Heart right ventricle (tissue), 16 donors: ENCODE measurements at places on chromosomes 3 and 15. TPM values are rescaled to one million over a fixed set of nuclear protein-coding genes. Genes with fewer than 3 reads are reported as not detected.
A peak's percentile ranks its signal among the peaks of the same experiment; 100 is the strongest.

GRCh38 chr3:42001777-42002176 lies 39.9 kb upstream of the ULK4 start:
- no peak for DNase-seq

GRCh38 chr3:56189536-56189935 lies 278.7 kb downstream of the ERC2 start:
- no peak for DNase-seq

FAM81A gene
- 6.0 TPM for total RNA-seq

DNA sequence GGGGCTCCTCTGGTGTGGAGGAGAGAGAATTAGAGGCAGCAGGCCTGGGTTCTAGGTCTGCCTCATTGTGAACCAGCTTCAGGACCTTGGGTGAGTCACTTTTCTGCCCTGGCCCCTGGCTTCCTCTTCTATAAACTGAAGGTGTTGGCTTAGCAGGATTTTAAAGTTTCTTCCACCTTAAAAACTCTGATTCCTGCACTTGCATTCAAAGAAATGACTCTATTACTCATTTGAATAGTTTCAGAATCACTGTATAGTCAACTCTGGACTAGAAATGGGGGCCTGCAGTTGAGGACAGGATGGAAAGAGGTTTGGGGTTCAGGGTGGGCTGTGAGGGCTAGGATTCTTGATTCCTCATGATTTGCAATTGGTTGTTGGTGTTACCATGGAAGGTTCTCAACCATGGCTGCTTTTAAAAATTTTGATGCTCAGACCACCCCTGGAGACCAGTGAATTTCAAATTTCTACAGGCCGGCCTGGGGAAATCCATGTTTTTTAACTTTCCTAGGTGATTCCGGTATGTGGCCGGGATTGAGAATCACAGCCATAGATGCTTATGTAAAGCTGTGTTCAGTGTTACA lies 19.9 kb downstream of the SMAD3 start:
- DNase-seq: no peak

- no peak for DNase-seq
Measured at GRCh38 chr3:60262546-60262945, 988.7 kb downstream of the FHIT start.

- no peak for DNase-seq
Measured at GRCh38 chr3:141440942-141441341, 45.9 kb upstream of the RASA2 start.

- DNase-seq: no peak
Measured at GRCh38 chr3:42012383-42012934, 50.6 kb upstream of the ULK4 start.

DNA sequence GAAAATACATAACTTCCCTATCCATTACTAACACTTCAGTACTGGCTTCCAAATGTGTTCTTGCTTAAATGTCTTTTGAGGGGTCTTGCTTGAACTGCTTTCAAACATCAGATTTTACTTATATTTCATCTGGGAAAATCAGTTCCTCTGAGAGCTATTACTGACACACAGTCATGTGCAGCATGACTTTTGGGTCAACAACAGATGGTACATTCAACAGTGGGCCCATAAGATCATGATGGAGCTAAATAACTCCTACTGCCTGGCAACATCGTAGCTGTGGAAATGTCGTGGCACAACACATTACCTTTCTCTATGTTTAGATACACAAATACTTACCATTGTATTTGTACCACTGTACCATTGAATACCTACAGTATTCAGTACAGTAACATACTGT lies 43.8 kb downstream of the WWTR1 start:
- no peak for DNase-seq

CLDND1 gene
- 58.1 TPM for total RNA-seq

GRCh38 chr15:27705056-27705455 lies 394.1 kb downstream of the OCA2 start:
- DNase-seq: no peak

FMN1 gene
- 4.1 TPM for total RNA-seq

ADPGK gene
- total RNA-seq: 11.1 TPM

CTXND1 gene
- total RNA-seq: 0.47 TPM

GRCh38 chr15:92130906-92131305 lies 262.8 kb upstream of the ST8SIA2 start:
- no peak for DNase-seq

TMC3 gene
- not detected for total RNA-seq

CHRD gene
- total RNA-seq: 1.4 TPM

DNA sequence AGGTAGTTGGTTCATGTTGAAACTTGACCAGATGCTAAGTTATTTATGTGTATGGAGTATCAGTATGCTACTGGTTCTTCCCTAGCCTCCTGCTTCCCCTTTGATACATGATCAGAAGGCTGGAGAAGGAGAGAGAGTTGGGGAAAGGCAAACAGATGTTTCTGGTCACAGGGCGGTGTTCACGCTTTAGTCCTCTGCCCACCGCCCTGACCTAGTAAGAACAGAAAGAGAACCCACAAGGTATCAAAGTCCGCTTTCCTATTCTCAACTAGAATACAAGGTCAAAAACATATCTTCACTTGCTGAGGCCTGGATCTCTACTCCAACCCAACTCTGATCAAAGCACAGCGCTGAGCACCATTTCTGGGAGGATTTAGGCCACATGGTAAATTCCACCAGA lies 55.5 kb downstream of the NCEH1 start:
- no peak for DNase-seq

DNA sequence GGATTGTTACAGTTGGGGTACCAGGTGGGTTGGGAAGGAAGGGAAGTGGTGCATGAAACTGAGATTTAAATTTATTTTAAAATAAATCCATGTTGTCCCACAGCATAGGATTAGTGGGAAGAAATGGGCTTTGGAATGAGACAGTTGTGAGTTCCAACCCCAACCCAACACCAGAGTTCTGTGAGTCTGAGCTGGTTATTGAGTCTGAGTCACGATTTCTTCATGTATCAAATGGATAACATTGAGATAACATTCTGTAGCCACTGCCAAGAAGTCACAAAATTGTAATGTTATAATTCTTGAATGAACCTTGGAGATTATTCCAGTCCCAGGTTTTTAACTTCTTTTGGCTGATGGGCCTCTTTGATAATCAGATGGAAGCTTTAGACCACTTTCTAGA lies 13.7 kb downstream of the IFT122 start:
- no peak for DNase-seq

DNA sequence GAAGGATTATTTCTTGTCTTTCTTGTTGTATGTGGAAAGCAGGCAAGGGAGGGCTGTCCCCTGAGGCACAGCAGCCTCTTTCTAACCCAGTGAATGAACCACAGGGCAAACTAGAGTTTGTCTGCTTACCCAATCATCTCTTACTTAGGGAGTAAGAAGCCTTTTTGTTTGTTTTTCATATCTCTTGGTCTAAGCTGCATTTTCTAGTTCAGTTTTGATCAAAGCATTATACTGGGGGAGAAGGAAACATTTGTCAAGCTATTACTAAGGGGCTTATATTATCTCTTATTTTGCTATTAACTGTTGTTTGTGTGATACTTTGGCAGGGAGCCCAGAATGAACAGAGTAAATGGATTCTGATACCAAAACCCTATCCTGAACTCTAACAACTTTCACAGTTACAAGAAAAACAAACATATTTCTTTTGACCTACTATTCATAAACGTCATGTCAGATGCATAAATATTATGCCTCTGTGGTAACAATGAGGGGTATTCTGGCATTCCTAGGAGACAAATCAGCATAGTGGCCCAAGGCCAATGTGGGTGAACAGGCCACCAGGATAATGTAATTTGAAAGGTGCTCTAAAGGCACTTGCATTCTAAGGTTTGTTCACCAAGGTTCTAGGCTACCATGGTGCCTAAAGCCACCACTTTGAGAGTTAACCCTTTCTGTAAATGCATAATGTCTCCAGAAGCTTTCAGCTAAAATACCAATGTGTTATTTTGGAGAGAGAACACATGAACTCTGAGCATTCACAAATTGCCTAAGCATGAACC lies 271.6 kb upstream of the ZPLD1 start:
- DNase-seq: peak; percentile 29

- no peak for DNase-seq
Measured at GRCh38 chr3:195297446-195297845, 26.5 kb upstream of the XXYLT1 start.

GRCh38 chr15:39976291-39977274 lies 42.7 kb downstream of the EIF2AK4 start:
- peak; percentile 72 for DNase-seq

DNA sequence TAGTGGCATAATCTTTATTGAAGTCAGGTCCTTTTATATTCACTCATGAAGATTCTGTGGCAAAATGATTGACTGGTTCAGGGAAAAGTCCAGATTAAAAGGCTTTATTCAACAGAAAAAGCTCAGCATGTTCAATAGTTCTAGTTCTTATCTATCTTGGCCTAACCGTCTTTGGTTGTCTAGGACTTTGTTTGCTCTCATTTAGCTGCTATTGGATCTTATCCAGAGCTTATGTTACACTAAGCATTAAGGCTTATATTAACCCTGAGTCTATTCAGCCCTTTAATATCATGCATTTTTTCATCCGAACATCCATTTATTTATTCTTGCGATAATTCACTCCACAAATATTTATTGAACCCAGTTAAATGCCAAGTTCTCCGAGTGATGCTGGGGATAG lies 601.0 kb upstream of the SGO1 start:
- DNase-seq: no peak

- no peak for DNase-seq
Measured at GRCh38 chr3:20539666-20540065, 353.7 kb upstream of the SGO1 start.

- DNase-seq: no peak
Measured at GRCh38 chr3:105811518-105812193, 57.2 kb downstream of the CBLB start.

DNA sequence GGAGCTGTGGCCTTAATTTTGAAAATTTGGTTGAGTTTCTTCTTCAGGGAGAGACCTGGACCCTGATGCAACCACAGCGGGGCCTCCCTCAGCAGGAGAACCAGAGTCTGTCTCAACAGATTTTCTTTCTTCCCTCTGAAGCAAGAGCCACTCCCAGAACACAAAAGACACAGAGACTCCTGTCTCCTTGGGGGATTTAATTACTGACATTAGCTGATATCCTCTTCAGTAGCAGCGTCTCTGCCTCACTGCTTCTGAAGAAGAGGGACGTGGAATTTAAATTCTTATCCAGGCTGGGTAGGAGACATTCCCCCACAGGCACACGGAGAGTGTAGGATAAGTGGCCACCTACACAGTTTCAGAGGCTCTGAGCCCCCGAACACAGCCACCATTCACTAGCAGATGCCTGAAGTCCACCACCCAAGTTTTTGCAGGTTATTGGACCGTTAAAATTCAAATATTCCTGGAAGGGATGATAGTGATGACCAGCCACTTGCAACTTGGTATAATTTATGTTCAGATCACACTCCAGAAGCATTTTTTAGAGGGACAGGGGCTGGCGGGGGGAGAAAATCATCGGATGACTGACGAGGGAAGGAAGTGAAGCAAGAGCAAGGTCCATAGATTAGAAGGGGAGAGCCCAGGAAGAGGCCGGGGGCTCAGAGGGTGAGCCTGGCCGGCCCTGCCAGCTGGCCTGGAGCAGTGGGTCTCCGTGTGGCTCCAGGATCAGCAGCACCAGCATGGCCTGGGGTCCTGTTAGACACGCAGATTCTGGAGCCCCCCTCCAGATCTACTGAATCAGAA lies 109.7 kb downstream of the BDH1 start:
- DNase-seq: no peak

TTLL13 gene
- 0.78 TPM for total RNA-seq

TUSC7 gene
- not detected for total RNA-seq

ALCAM gene
- 6.8 TPM for total RNA-seq

- no peak for DNase-seq
Measured at GRCh38 chr3:12559520-12559919, 2.6 kb downstream of the MKRN2 start.

TP63 gene
- total RNA-seq: 1.5 TPM

DNA sequence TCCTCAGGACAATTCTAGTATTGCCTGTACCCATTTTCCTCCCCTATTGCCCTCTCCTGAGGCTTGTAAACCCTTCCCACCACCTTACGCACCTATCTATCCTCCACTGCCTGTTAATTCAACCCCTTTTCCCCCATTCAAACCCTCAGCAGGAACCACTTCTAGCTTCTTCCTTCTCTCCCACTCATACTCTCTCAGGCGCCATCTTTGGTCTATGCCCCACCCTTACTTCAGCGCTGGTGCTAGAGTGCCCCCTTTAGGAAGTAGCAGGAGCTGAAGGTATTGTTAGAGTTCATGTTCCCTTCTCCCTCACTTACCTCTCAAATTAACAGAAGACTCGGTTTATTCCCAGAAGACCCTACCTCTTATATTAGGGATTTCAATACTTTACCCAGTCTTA lies 121.8 kb upstream of the NLGN1 start:
- no peak for DNase-seq

NCK1 gene
- 20.0 TPM for total RNA-seq

ITGA11 gene
- 11.8 TPM for total RNA-seq

DNA sequence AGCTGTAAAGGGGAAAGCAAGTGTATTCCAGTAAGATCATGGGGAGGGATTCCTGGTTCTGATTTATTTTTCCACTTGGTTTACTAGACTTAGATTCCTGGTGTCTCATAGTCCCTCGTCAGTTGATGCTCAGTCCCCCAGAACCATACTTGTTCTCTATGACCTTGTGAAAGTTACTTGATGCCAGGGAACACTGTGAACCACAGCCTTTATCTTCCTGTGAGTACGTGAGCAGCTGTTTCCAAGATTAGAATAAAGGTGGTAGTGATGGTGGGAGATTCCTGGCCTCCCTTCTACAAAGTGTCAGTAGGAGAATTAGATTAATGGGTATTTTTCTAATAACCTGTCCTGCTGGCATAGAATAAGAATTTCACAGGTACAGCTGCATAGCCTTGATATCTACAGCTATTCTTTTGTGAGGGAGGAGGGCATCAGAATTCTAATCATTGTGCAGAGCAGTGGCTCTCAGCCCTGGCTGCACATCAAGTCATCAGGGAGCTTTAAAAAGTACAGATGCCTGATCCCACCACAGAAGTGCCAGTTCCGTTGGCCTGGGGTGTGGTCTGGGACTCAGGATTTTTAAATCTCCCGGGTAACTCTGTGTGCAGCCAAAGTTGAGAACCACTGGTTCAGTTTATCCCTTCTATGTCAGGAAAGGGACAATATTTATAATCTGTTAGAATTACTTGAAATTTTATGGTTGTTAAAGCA lies 20.0 kb downstream of the GPD1L start:
- peak; percentile 33 for DNase-seq

- no peak for DNase-seq
Measured at GRCh38 chr3:185328324-185329004, 34.5 kb upstream of the MAP3K13 start.

SQOR gene
- 20.1 TPM for total RNA-seq

DNA sequence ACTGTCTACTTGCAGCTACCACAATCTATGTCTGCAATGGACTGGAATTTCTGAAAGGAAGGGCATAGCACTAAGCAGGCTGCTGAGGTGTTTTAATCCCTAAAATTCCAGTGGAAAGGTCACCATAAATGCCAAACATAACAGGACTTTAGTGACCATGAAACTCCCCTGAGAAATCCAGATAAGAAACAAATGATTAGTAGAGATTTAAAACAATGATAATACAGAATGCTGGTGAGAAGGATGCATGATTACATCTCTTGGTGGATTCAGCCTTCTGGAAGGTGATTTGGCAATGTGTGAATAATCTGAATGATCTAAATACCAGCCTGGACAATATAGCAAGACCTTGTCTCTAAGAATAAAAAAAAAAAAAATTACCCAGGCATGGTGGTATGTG lies 475.0 kb upstream of the CBLB start:
- DNase-seq: no peak

STAC gene
- 0.25 TPM for total RNA-seq

MUC20 gene
- 5.4 TPM for total RNA-seq

CLDN11 gene
- 3.9 TPM for total RNA-seq
